ENCODE measurements at places on chromosomes 2 and 18. TPM values are rescaled to one million over a fixed set of nuclear protein-coding genes. Genes with fewer than 3 reads are reported as not detected.

The CFAP65 gene
- not detected for total RNA-seq

DNA sequence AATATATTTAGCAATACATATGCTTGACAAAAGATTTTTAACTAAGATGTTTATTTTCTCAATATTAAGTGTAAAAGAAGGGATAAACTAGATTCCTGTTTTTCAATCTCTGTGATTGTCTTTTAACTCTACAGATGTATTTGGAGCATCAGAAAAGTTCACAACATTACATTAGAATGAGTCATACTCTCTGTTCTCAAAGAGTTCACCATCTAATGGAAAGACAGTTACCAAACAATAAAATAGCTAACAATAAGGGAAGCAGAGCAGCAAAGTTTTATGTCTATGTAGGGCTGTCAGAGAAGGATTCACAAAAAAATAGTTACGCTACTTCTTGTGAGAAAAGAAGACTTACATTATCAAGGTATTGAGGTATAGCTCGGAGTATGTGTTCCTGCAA is 109.2 kb upstream of the MAP2 start:
- no peaks in the 10 kb centered on the region for H3K36me3 ChIP-seq
- H3K4me3 ChIP-seq: no peak overlapping the region
- H3K4me1 ChIP-seq: peaks cover 6% of the 10 kb centered on the region

The UGT1A9 gene
- not detected for total RNA-seq

GRCh38 chr2:147589127-147589526 is 255.7 kb upstream of the ACVR2A start:
- no peaks in the 10 kb centered on the region for H3K36me3 ChIP-seq
- H3K4me3 ChIP-seq: no peak overlapping the region
- DNase-seq: no peak
- H3K27ac ChIP-seq: no peak overlapping the region

The CRYGC gene
- total RNA-seq: not detected

GRCh38 chr2:74481961-74482800 is 617 bp downstream of the CCDC142 start:
- peak overlapping the region; percentile 89 for H3K27ac ChIP-seq
- H3K4me3 ChIP-seq: peak overlapping the region; percentile 85
- peak; percentile 11 for DNase-seq
- peaks cover 15% of the 10 kb centered on the region for H3K36me3 ChIP-seq
- H3K27me3 ChIP-seq: no peaks in the 10 kb centered on the region

GRCh38 chr2:69067026-69067630 is 54.1 kb downstream of the ANTXR1 start:
- no peaks in the 10 kb centered on the region for H3K36me3 ChIP-seq
- no peak overlapping the region for H3K27ac ChIP-seq
- DNase-seq: no peak
- H3K4me1 ChIP-seq: peaks cover 15% of the 10 kb centered on the region

DNA sequence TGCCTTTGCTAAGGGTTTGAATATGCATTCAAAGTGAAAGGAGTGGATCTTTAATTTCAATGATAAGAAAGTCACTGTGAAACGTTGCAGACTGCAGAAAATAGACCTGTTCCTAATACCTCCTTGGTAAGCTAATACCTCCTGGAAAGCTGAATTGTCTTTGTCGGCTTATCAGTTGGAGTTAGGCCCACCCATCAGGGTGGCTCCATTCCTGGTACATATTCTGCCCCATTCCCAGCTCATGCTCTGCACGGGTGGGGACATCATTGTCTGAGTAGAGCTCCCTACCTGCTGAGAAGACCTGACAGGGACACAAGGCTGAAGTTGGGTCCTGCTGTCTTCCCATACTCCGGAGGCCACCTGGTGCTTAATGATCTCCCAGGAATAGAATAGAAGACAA is 203.3 kb downstream of the EN1 start:
- no peaks in the 10 kb centered on the region for H3K27me3 ChIP-seq
- H3K4me1 ChIP-seq: peaks cover 12% of the 10 kb centered on the region
- no peak for DNase-seq
- no peak overlapping the region for H3K4me3 ChIP-seq
- H3K27ac ChIP-seq: no peak overlapping the region

- no peak for DNase-seq
- H3K4me3 ChIP-seq: no peak overlapping the region
- H3K36me3 ChIP-seq: no peaks in the 10 kb centered on the region
- no peak overlapping the region for H3K27ac ChIP-seq
- peaks cover 30% of the 10 kb centered on the region for H3K4me1 ChIP-seq
Measured at GRCh38 chr2:182367401-182367800, 59.4 kb downstream of the PDE1A start.

GRCh38 chr2:23900541-23901322 is 26.2 kb downstream of the ATAD2B start:
- no peak overlapping the region for H3K4me3 ChIP-seq
- no peaks in the 10 kb centered on the region for H3K27me3 ChIP-seq
- H3K4me1 ChIP-seq: peaks cover 24% of the 10 kb centered on the region
- peak overlapping the region; percentile 49 for H3K27ac ChIP-seq
- peak; percentile 77 for DNase-seq
- H3K36me3 ChIP-seq: no peaks in the 10 kb centered on the region

DNA sequence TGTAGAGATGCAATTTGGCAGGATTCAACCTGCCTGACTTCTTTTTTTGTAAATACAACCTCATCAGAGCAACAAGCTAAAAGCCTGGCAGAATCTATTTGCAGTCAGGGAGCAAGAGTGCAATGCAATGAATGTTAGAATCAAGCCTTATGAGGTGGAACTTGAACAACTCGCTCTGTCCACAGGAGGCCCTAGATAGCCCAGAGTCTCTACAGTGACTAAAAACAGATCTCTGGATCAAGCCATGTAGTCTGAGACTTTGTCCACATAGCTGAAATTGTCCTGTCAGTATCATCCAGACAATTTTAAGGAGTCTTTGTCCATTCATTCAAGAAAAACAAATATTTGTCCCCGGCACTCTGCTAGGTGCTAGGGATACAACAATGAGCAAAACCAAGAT is 32.0 kb upstream of the CDK5R2 start:
- H3K27ac ChIP-seq: no peak overlapping the region
- H3K27me3 ChIP-seq: peaks cover 52% of the 10 kb centered on the region
- H3K4me3 ChIP-seq: no peak overlapping the region

GRCh38 chr2:169077674-169078240 is 8.4 kb downstream of the DHRS9 start:
- H3K4me3 ChIP-seq: no peak overlapping the region
- no peaks in the 10 kb centered on the region for H3K27me3 ChIP-seq
- H3K27ac ChIP-seq: no peak overlapping the region
- DNase-seq: no peak
- H3K4me1 ChIP-seq: no peaks in the 10 kb centered on the region
- no peaks in the 10 kb centered on the region for H3K36me3 ChIP-seq

DNA sequence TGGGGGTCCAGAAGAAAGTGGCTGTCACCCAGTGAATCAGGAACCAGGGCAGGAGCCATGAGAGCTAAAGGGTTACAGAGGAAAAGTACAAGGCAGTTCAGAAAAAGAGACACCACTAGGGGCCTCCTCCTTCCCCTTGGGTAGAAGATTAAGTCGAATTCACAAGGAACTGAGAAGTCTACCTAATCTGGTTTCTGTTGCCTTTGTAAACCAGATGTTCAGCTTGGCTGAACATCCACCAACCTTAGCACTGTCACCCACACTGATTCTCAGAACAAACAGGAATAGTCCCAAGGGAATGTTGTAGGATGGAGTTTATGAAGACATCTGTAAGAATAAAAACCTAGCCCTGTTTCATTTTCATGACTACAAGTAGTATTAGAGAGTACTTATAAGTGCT is 90.4 kb upstream of the NOSTRIN start:
- no peaks in the 10 kb centered on the region for H3K4me1 ChIP-seq
- DNase-seq: no peak
- H3K27ac ChIP-seq: no peak overlapping the region
- H3K27me3 ChIP-seq: no peaks in the 10 kb centered on the region

The VWC2L gene
- not detected for total RNA-seq

The CFAP221 gene
- not detected for total RNA-seq

GRCh38 chr2:86498468-86499260 is 57.5 kb downstream of the KDM3A start:
- H3K27ac ChIP-seq: peak overlapping the region; percentile 21
- DNase-seq: peak; percentile 94
- no peak overlapping the region for H3K4me3 ChIP-seq

DNA sequence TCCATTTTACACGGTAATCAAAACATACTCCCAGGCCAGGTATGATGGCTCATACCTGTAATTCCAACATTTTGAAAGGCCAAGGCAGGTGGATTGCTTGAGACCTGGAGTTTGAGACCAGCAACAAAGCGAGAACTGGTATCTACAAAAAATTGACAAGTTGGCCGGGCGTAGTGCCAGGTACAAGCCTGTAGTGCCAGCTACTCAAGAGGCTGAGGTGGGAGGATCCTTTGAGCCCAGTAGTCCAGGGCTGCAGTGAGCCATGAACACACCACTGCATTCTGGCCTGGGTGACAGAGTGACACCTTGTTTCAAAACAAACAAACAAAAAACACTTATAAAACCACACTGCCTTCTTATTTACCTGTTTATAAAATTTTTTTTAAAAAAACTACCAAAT is 80.8 kb downstream of the GAREM1 start:
- no peak overlapping the region for H3K4me3 ChIP-seq
- H3K27me3 ChIP-seq: no peaks in the 10 kb centered on the region
- H3K27ac ChIP-seq: no peak overlapping the region
- peaks cover 17% of the 10 kb centered on the region for H3K36me3 ChIP-seq

- H3K4me1 ChIP-seq: no peaks in the 10 kb centered on the region
- no peak overlapping the region for H3K27ac ChIP-seq
- H3K4me3 ChIP-seq: no peak overlapping the region
- no peaks in the 10 kb centered on the region for H3K36me3 ChIP-seq
- H3K27me3 ChIP-seq: no peaks in the 10 kb centered on the region
Measured at GRCh38 chr2:149799013-149799705, 211.6 kb upstream of the MMADHC start.

The DUSP2 gene
- total RNA-seq: 1.3 TPM

The CD28 gene
- not detected for total RNA-seq

GRCh38 chr18:65436430-65436829 is 314.4 kb upstream of the CDH7 start:
- no peaks in the 10 kb centered on the region for H3K4me1 ChIP-seq
- no peak overlapping the region for H3K27ac ChIP-seq
- no peak for DNase-seq
- no peak overlapping the region for H3K4me3 ChIP-seq
- peaks cover 67% of the 10 kb centered on the region for H3K27me3 ChIP-seq
- H3K36me3 ChIP-seq: no peaks in the 10 kb centered on the region

GRCh38 chr2:8984855-8985254 is 18.6 kb downstream of the MBOAT2 start:
- no peak overlapping the region for H3K4me3 ChIP-seq
- no peaks in the 10 kb centered on the region for H3K36me3 ChIP-seq
- H3K4me1 ChIP-seq: peaks cover 31% of the 10 kb centered on the region
- no peak overlapping the region for H3K27ac ChIP-seq
- no peaks in the 10 kb centered on the region for H3K27me3 ChIP-seq

DNA sequence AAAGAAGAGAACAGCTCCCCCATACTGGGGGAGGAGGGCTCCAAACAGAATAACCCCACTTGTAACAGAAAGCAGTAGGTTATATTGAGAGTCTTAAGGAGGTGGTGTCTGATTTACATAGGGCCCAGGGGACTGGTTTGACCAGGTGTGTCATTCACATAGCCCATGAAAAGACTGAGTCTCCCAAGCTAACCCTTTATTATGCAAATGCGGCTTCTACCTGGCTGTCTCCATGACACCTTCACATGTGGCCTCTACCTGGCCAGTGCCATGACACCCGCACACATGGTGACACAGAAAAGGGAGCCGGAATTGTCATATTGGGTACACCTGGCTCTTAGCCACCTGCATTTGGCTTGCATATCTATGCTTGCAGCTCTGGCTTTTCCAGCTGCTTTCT is 1057.2 kb upstream of the PIK3C3 start:
- no peak overlapping the region for H3K27ac ChIP-seq
- H3K4me3 ChIP-seq: no peak overlapping the region
- no peaks in the 10 kb centered on the region for H3K36me3 ChIP-seq
- no peak for DNase-seq
- no peaks in the 10 kb centered on the region for H3K27me3 ChIP-seq

DNA sequence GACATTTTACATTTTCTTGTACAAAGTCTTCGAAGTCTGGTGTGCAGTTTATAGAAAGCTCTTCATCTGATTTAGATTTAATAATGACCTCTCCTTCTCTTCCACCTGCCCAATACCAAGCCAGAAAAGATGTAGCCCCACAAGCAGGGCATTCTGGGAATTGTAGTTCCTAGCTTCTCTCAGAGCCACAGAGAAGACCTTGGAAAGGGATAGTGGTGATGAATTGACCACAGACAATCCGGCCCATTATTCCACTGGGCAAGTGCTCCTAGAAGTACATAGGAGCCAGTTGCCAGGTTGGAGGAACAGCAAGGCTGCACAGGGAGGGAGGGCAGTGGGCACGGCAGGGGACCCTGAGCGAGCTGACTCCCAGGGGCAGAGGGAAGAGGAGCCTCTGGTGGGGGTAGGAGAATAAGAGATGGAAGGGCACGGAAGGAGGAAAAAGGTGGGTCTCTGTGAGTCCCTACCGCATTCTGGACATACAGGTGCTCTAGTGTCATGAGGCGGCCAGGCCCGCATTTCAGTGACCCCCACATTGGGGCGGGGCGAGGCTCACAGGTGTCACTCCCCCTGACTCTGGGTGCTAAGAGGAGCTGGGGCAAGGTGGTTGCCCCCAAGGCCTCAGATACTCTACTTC is 152.5 kb upstream of the HAAO start:
- no peak overlapping the region for H3K4me3 ChIP-seq
- H3K27ac ChIP-seq: no peak overlapping the region
- H3K27me3 ChIP-seq: no peaks in the 10 kb centered on the region
- H3K4me1 ChIP-seq: peaks cover 10% of the 10 kb centered on the region
- peaks cover 12% of the 10 kb centered on the region for H3K36me3 ChIP-seq

The LRRC30 gene
- total RNA-seq: not detected
